ENCODE measurements at places on chromosomes 16 and 17. TPM values are rescaled to one million over a fixed set of nuclear protein-coding genes. Genes with fewer than 3 reads are reported as not detected.

The ARL17A gene
- total RNA-seq = 6.3 TPM

The NTN1 gene
- total RNA-seq = 117 TPM

The ABI3 gene
- 1.1 TPM for total RNA-seq

The TOX3 gene
- not detected for total RNA-seq

The MAP2K6 gene
- total RNA-seq = 2.2 TPM

The ABCC6 gene
- 0.93 TPM for total RNA-seq

The CES1 gene
- 7.9 TPM for total RNA-seq

The CHST6 gene
- total RNA-seq = 3.2 TPM

The C16orf74 gene
- total RNA-seq = 1.9 TPM

The NPIPB6 gene
- total RNA-seq = not detected

The RAC3 gene
- total RNA-seq = 0.50 TPM

The C16orf54 gene
- 0.93 TPM for total RNA-seq

The FBXO39 gene
- total RNA-seq = not detected

The SEZ6L2 gene
- not detected for total RNA-seq

The IL34 gene
- 4.1 TPM for total RNA-seq

The SLC6A2 gene
- 3.1 TPM for total RNA-seq

The SHISA9 gene
- total RNA-seq = 8.4 TPM

The PRR14 gene
- total RNA-seq = 34.9 TPM

The PER1 gene
- 67.1 TPM for total RNA-seq

The GUCY2D gene
- not detected for total RNA-seq

The SMIM36 gene
- not detected for total RNA-seq

The CDK5R1 gene
- not detected for total RNA-seq

The RGS11 gene
- 9.2 TPM for total RNA-seq

The SPEM1 gene
- not detected for total RNA-seq
